ENCODE measurements at places on chromosomes 12 and 14.

GRCh38 chr14:41377932-41378331 is 228.7 kb upstream of the LRFN5 start:
- no peak for DNase-seq

- DNase-seq = no peak
Measured at GRCh38 chr14:104972301-104973134, 5.7 kb downstream of the AHNAK2 start.

- DNase-seq = no peak
Measured at GRCh38 chr14:96080571-96080970, 41.4 kb downstream of the C14orf132 start.

DNA sequence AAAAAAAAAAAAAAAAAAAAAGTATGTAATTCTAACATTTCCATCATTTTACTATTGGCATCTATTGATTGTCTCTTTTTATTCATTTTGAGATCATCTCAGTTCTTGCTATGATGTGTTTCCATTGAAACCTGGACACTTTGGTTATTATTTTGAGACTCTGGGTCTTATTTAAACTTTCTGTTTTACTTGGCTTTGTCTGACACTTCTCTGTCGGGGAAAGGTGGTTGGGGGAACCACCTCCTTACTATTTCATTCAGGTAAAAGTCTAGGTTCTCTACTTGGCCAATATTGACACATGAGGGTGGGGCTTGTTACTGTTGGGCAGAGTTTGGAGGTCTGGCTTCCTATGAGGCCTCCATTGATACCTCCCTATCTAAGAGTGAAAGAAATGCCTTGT is 228.0 kb downstream of the NRXN3 start:
- no peak for DNase-seq

- DNase-seq = no peak
Measured at GRCh38 chr12:123854918-123855317, 92.8 kb downstream of the DNAH10 start.

- DNase-seq = no peak
Measured at GRCh38 chr12:82517027-82517426, 158.7 kb downstream of the METTL25 start.

DNA sequence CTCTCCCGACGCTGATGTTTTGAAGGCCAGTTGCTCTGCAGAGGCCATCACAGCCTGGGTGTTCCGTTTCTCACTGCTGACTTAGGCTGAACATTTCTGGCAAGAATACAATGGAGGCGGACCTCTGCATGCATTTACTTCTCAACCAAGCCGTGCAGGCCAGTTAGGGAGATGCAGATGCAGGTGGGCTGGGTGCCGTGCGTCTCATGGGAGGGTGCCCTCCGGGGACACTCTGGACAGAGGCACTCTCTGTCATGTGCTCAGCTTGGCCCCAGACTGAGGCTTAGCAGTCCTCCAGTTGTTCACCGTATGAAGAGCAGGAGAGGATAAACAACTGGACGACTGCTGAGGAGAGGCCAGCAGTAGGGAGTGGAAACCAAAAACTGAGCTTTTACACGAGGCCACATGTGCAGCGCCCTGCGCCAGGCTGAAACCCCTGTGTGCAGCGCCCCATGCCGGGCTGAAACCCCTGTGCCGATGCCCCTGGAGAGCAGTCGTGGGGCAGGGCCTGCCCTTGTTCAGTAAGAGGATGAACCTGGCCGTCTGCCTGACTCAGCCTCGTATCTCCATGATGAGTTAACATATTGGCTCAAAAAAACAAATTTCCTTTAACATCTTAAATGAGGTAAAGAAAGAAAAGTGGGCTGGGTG is 32.3 kb downstream of the DDX51 start:
- no peak for DNase-seq

- DNase-seq = no peak
Measured at GRCh38 chr14:61749264-61749663, 13.0 kb upstream of the SNAPC1 start.

DNA sequence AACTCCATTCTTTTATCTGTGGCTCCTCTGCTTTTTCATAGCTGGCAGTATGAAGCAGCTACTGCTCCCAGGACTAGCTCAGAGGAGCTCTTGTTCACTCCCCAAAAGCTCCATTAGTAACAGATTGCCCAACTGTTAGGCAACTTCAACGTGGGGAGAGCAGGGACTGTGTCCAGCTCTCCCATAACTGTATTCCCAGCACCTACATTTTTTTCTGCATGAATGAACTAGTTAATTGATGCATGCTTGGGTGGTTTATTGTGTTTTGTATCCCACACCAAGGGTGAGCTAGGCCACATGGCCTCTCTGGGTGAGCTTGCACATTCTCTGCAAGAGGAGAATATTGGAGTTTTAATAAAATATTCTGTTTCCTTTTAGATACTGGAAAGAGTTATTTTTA is 15.2 kb downstream of the STON2 start:
- DNase-seq = no peak

DNA sequence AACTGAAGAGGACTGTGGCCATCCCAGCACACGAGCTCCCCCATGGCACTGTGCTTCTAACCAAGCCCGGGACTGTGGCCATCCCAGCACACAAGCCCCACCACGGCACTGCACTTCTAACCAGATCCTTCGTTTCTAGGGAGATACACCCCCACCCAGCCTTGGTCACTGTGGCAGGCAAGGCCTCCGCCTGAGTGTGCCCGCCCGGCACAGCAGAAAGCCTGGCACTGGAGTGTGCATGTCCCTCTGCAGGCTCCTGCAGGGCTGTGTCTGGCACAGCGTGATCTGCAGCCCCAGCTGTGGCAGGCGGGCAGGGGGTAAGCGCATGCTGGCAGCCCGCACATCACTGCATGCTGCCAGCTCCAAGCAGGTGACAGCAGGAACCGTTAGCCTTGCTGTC is 49.8 kb downstream of the CCDC85C start:
- no peak for DNase-seq

DNA sequence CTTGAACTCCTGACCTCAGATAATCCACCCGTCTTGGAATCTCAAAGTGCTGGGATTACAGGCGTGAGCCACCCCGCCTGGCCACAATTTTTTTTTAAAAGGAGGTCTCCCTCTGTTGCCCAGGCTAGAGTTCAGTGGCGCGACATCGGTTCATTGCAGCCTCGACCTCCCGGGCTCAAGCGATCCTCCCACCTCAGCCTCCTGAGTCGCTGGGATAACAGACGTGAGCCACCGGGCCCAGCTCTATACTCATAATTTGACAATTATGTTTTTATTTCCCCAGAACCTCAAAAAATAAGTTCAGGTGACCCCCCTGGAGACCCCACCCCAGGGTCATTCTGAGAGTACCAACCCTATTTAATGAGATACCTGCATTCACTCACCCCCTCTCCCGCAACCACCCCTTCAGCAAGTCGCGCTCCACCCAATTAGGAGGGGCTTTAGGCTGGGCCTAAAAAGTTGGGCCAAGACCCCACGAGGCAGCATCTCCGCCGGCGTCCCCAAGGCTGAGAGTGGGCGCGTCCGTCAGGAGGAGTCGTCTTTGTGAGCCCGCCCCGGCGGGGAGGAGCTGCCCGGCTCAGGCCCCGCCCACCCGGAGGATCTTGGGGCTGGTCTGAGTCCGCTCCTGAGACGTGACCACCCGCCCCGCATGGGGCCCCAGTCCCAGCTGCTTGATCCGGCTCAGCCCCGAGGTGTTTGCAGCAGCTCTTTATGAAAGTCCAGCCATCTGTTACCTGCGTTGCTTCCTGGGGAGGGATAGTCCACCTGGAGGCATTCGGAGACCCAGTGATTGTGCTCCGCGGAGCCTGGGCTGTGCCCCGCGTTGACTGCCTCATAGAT is at the start of gene ANKRD33:
Gene ANKRD33, plus strand, starts transcription at position 628 of the 840 bp plus-strand sequence. Its CDS starts 84 bp downstream, at position 712.
- DNase-seq = no peak

DNA sequence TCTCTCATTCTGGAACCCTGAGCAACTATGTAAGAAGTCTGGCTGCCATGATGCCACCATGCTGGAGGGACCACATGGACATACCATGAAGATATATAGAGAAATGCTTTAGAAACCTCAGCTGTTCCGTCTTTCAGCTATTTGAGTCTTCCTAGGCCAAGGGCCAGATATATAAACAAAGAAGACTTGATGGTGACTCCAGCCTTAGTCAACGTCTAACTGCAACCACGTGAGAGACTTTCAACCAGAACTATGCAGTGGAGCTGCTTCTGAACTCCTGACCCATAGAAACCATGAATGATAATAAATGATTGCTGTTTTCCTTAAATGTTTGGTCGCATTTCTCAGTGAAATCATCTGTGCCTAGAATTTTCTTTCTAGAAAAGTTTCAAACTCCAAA is 20.0 kb upstream of the KITLG start:
- no peak for DNase-seq

GRCh38 chr12:112577473-112578329 is 159.0 kb downstream of the PTPN11 start:
- no peak for DNase-seq

- no peak for DNase-seq
Measured at GRCh38 chr12:75097003-75097402, 112.6 kb downstream of the KCNC2 start.

DNA sequence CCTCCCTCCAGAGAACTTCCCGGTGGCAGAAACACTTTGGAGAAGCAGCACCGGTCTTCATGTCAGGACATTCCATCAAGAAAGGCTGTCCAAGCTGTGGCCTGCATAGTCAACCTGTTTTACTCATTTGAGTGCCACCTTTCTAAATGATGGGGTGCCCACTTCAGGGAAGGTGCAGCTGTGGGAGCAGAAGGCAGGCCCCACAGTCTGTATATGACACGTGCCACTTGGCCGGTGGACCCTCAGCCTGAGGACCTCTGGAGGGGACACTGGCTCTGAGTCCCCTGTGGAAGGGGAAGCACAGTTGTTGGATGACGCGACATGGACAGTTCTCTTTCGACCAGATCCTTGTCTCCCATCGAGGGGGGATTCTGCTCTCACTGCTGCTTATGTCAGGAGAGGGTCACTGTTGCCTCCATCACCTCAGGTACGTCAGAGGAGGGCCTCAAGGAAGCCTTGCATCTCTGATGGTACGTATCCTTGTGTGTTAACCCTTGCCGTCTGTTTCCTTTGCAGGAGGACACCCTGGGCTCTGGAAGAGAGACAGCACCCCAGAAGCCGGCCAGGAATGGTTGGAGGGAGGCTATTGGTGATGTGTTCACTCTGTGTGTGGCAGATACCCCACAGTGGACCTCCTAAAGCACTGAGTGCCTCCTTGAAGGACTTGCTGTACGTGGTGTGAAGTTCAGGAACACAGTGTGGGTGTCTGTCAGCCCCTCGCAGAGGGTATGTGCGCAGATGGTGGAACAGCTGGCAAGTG is 132.1 kb upstream of the RTL1 start:
- no peak for DNase-seq

DNA sequence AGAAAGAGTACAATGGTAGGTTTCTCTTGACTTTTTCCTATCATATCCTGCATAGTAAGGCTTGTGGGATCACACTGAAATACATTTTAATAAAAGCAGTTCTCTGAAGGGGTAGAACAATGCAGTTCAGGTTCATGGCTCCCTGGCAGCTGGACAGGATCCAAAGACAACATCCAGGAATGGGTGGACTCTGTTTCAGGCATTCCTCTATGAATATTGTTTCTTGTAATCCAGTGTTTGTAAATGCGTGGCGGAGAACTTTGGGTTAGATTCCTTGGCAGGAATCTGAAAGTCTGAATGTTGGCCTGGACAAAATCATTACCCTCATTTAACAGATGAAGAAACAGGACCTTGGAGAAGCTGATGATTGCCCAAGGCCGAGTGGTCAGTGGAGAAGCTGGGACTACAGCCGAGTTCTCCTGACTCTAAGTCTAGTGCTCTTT is 43.5 kb downstream of the SYNE2 start:
- DNase-seq = no peak

GRCh38 chr14:65237941-65238340 is 135.6 kb upstream of the MAX start:
- DNase-seq = no peak

GRCh38 chr14:96086032-96086431 is 46.9 kb downstream of the C14orf132 start:
- DNase-seq = no peak

DNA sequence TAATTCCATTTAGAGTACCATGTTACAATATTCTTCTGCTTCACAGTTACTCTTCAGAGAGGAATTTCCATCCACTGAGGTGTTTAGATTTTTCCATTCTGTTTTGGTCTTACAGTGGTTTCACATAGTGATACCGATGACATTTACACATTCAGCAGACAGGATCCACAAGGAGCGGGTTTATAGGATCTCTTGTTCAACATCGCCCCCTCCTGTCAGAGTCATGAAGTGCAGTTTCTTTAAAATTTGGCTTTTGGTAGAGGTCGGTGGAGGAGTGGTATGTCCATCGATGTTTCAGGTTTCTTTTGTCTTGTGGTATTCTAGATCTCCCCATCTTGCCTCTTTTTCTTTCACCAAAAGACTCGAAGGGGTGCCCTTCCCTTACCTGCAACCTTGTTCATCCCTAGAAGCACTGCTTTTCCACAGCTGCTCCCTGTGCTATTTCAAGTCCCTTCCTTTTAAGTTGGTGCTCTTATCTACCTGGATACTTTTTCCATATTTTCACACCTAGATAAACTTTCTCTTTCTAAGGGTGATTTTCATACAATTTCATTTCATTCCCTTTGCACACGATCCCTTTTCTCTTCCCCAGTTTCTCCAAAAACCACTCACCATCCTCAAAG is 181.3 kb downstream of the ITPR2 start:
- no peak for DNase-seq

- DNase-seq = no peak
Measured at GRCh38 chr12:11718768-11719253, 69.3 kb downstream of the ETV6 start.

GRCh38 chr14:51552768-51553404 is 98.8 kb upstream of the FRMD6 start:
- no peak for DNase-seq

DNA sequence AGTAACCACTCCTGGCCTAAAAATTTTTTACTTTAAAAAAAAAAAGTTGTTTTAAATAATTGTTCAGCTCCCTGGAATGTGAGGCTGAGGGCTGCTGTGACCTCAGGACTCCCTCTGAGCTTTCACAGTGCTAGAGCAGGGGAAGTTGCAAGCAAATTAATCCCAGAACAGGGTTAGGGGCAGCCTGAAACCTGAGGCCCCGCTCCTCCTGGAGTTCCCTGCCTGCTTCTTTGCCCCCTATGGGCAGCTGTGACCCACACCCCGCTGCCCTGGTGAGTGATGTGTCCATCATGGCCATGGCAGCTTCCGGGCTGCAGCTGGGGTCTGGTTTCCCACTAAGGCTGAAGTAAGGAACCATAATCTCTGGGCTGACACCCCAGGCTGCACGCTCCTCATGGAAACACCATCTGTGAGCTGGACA is 9.5 kb downstream of the RITA1 start:
- DNase-seq = no peak

GRCh38 chr14:24427537-24428508 is 1.6 kb downstream of the CBLN3 start:
- no peak for DNase-seq
